ENCODE measurements at places on chromosomes 4 and X.

DNA sequence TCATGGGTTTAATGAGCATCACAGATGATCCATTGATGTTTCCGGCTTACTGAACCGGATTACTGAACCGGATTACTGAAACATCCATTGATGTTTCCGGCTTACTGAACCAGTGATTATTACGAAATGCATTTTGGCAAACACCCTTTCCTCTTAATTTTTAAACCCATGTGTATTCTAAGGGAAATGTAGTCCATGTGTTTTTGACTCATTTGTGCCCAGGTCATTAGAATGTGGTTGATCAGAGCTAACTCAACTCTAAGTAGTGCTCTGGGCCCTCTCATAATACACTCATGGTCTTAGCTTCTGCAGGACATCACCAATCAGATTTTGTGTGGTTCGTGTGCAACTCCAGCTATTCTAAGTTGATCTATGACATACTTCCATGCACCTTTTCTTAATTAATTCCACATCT, 141.6 kb downstream of the SPATA18 start:
- no peak for DNase-seq

GRCh38 chr4:23839279-23839678, 50.6 kb downstream of the PPARGC1A start:
- DNase-seq: no peak

- no peak for DNase-seq
These were observed 85.4 kb downstream of the FBXL5 start for GRCh38 chr4:15569746-15570145.

- DNase-seq: no peak
These were observed 311.4 kb downstream of the MAPK10 start for GRCh38 chr4:86048426-86048825.

GRCh38 chr4:146193628-146194027, 18.1 kb downstream of the LSM6 start:
- DNase-seq: no peak

GRCh38 chrX:12867685-12868084, 813 bp downstream of the TLR7 start:
- no peak for DNase-seq

DNA sequence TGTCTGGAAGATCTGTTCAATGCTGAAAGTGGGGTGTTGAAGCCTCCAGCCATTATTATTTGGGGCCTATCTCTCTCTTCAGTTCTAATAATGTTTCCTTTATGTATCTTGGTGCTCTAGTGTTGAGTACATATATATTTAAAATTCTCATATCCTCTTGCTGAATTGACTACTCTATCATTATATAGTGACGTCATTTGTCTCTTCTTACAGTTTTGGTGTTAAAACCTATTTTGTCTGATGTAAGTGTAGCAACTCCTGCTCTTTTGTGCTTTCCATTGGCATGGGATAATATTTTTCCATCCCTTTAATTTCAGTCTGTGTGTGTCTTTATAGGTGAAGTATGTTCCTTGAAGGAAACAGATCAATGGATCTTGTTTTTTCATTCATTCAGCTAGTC, 446.0 kb downstream of the FAM47A start:
- DNase-seq: no peak

DNA sequence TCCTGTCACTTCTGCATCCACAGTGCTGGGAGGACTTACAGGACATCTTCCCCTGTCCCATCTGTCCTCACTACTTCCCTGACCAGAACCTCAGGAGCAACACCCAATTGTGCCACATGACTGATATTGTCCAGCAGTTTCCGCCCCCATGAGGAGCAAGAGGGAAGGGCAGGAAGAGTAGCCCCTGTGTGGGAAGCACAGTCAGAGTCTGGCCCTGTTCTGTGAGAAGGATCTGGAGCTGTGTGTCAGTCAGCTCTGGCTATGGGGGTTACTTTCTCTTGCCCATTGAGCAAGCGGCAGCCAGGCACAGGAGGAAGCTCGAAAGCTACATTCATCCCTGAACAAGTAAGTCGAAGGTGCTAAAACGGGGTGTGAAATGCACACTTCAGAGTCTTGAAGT, 14.8 kb upstream of the TRIM60 start:
- peak; percentile 60 for DNase-seq

GRCh38 chr4:111934314-111934713, 210.9 kb upstream of the FAM241A start:
- no peak for DNase-seq

DNA sequence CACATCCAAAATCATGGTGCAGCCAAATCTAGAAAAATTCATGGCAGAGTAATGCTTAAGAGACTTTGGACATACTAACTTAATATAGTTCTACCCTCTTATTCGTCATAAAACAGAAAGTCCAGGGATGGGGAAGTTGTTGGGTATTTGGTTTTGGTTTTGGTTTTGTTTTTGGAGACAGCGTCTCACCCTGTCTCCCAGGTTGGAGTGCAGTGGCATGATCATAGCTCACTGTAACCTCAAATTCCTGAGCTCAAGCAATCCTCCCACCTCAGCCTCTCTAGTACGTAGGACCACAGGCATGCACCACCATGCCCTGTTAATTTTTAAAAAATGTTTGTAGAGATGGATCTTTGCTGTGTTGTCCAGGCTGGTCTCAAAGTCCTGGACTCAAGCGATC, 271.8 kb upstream of the TENM3 start:
- DNase-seq: no peak

- no peak for DNase-seq
These were observed 43.4 kb downstream of the GABRB1 start for GRCh38 chr4:47074816-47075215.

- no peak for DNase-seq
These were observed 1.3 kb upstream of the TET2 start for GRCh38 chr4:105145156-105145902.

GRCh38 chrX:108036298-108036973, 8.4 kb upstream of the VSIG1 start:
- DNase-seq: no peak

DNA sequence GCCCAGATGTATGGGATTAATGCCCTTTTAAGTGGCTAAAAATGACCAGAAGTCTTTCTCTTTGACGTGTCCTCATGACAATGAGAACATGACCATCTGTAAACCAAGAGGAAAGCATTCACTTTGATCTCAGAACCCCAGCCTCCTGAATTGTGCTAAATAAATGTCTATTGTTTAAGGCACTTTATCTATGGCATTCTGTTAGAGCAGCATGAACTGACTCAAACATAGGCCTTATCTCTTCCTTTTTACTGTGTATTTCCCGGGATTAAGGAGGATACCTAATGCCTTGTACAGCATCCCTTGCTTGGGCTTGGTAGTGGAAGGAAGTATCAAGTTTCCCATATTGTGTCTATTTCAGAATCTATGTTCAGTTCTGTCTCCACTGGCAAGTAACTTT, 47.2 kb upstream of the HS3ST1 start:
- no peak for DNase-seq

DNA sequence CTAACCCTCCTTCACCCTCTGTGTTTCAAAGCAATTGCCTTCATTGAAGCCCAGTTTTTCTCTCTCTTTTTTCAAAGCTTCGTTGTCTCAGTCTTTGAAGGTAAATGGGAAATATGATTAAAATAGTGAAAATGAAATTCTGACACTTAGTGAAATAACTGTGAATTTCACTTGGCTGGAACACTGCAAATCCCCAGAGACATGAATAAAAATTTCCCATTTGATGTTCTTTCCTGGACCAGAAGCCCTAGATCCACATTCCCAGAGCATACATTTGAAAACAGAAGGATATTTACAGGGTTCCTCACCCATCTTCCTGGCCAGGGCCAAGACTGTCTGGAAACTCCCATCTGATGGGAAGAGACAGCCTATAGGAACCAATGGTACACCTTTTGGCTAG, 45.0 kb downstream of the SLC2A9 start:
- no peak for DNase-seq

DNA sequence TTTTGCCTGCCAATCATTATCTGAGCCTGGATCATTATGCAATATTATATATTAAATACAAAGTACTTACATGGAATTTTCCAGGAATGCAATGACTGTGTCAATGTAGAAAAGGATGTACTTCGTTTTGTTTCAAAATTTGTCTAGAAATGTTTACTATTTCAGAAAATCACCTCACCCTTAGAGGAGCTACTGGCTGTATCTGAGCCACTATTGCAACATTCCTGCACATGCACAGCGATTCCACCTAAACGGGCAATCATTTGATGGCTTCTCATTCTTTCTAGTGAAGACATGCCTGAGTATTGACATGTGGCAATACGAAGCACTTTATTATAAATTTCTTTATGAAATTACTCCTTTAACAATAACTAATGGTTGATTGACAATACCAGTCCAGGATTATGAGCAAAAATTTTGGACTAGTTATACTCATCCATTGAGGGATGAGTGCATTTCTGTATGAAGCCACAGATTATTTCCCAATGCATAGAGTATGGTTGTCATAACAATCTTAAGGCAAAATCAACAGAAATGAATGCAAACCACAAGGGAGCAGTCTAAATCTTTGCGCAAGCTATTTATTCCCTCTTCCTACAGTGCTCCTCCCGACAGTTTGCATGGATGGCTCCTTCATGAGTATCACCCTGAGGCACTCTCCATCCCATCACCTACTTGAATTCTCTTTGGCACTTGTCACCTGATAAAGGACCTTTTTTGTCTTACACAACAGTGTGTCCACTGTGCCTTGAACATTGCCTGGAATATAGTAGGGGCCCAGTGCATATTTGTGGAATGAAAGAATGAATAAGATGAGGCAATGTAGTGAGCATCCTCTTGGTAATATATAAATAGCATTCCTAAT, 35.8 kb upstream of the MMAA start:
- DNase-seq: no peak

GRCh38 chr4:144709793-144710525, 64.0 kb downstream of the HHIP start:
- no peak for DNase-seq

GRCh38 chr4:74682567-74683359, 111.6 kb downstream of the BTC start:
- DNase-seq: no peak

DNA sequence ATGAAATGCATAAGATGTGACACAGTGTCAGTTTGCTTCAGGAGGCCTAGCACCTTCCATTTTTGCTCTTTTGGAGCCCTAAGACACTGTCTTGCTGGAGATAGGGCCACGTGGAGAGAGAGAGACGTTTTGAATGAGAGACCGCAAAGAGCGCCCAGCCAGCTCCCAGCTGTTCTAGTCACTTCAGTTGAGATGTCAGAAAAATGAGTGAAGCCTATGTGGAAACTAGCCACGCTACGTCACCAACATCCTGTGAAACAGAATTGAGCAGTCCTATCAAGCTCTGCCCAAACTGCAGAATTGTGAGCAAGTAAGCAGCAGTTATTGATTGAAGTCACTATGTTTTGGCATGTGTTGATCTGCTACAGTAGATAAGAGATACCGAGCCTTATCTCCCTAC, 13.1 kb downstream of the GPR82 start:
- no peak for DNase-seq

GRCh38 chr4:89303177-89303576, 4.4 kb downstream of the GPRIN3 start:
- no peak for DNase-seq

- DNase-seq: no peak
These were observed 1.7 kb upstream of the NHS start for GRCh38 chrX:17373337-17373736.

All from HAP-1 (cell line).